Activated CD4-positive, alpha-beta T cell treated with anti-CD3 and anti-CD28 coated beads, Interleukin-2, amount 10 ng/mL, durations not matched to agents 7 days and 5 days (primary cell): ENCODE measurements at places on chromosomes 6 and 20. TPM values are rescaled to one million over a fixed set of nuclear protein-coding genes. Genes with fewer than 3 reads are reported as not detected.

Gene HLA-DQA1
- total RNA-seq, result 5.2 TPM

- no peak for DNase-seq
Measured at GRCh38 chr20:63061771-63062100, 55.0 kb upstream of the BHLHE23 start.

- DNase-seq, result no peak
Measured at GRCh38 chr6:69771158-69771906, 25.5 kb downstream of the LMBRD1 start.

Gene HAO1
- total RNA-seq, result not detected

DNA sequence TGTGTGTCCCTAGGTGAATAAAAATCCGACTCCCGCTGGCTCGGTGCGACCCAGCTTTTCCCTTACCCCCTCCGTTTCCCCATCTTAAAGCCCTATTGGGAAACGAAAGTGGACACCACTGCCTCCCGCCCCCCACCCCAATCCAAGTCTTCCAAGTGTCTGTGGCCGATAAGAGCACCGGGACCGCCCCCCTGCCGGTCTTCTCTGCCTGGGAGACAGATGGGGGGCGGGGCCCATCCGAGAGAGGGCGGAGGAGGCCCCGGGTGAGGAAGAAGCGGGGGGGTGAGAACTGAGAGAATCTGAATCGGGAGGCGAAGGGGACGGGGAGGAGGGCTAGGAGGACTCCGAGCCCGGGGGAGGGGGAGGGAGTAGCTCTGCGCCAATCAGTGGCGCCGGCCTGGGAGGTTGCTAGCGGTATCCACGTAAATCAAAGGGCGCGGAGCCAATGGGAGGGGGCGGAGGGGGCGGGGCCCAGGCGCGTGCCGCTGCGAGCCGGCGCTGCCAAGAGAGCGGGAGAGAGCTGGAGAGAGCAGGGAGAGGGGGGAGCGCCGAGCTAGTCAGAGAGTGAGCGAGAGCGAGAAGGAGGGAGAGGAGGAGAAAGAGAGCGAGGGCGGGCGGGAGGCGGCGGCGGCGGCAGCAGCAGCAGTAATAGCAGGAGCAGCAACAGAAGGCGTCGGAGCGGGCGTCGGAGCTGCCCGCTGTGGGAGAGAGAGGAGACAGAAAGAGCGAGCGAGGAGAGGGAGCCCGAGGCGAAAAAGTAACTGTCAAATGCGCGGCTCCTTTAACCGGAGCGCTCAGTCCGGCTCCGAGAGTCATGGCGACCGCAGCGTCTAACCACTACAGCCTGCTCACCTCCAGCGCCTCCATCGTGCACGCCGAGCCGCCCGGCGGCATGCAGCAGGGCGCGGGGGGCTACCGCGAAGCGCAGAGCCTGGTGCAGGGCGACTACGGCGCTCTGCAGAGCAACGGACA is at the start of gene POU3F2:
POU3F2 (plus strand) TSS at position 515 of the 972 bp plus-strand sequence; CDS start at position 815, 300 bp downstream.
- DNase-seq, result peak; percentile 63

DNA sequence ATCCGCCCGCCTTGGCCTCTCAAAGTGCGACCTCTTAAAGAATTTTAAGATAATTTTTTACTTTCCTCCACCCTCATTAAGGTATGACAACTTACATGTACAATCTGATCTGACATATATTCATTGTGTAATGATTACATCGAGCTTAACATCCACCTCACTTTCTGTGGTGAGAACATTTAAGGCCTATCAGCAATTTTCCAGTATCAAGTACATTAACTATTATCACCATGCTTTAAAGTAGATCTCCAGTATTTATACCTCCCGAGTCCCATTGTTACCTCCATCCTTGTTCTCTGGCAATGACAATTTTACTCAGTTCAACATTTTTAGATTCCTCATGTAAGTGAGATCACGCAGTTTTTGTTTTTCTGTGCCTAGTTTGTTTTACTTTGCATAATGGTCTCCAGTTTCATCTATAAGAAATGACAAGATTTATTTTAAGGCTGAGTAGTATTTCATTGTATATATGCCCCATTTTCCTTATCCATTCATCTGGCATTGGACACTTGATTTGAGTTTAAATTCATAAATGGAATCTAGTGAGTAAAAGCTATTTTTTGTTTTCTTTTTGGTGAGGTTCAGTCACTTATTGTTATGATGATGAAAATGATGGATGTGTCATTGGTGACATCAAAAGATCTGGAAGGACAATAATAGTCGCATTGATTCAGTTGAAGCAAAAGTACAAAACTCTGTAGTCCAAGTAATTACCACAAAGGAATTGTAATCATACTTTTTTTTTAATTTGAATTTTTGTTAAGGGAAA is 87.0 kb downstream of the OR2B2 start:
- no peak for DNase-seq

DNA sequence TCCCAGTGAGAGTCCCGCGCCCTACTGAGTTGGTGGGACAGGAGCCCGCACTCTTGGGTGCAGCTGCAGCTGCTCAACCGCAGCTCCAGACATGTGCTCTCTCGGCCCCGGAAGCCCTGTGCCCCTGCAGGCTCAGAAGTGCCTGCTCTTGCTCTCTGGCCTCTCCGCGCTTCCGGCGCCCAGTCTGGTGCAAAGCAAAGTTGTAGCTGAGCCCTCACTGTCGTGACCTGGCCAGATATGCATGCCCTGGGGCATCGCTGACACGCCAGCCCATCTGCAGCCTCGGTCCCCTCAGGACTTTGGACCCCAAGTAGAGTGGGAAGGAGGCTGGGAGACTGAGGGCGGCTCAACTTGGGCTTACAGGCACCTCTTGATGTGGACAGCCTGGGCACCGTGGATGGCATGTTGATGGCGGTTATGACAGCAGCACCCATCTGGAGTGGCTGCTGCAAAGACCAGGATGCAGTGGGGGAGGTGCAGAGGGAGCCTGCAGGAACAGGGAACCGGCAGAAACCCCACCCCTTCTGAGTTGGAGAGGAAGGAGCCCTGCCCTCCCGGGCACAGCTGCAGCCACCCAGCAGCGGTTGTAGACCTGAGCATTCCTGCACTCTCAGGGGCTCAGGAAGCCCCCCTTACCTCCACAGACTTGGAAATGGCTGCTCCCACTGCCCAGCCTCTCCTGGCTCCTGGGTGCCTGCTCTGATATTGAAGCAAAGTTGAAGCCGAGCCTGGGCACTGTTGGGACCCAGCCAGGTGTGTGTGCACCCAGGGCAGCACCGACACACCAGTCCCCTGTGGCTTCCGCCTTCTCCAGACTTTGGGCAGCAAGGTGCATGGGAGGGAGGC is 462.6 kb downstream of the TBC1D32 start:
- no peak for DNase-seq

Gene JAG1
- 0.15 TPM for total RNA-seq

GRCh38 chr6:40340196-40340595 is 247.0 kb downstream of the LRFN2 start:
- DNase-seq, result no peak

DNA sequence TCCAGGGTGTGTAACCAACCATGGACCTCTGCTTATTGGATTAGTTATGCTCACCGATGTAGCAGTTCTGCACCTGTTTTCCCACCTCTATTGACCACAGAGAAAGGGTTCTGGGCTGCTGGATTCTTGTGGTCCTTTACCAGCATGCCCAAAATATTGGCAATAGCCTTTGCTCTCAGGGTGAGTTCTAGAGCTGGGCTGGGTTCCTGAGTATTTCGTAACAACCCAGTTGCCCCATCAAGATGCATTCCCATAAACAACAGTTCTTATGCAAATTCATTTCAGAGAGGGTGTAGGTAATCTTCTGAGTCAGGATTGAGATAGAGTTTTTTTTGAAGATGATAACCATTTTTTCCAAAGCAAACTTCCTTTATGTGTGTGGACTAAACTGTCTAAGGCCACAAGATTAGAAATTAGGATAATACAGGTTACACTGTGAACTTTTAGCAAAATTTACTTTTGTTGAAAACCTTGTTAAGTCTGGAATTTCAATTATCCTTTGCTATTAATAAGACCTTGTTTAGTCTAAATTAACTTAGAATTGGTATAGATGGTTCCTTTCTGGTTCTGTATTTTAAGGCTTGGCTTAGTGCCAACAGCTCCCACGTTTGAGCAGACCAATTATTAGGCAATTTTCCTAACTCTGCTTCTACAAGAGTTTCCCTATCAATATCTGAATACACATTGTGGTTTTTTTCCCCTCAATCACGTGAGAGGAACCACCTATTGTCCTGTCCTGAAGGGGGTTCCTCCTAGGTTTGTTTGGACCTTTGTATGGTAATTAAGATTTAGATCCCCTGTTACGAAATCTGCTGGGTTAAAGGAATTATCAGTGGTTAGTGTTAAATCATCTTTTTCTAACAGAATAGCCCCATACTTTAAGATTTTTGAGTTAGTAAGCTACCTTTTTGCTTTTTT is 46.1 kb downstream of the TBX18 start:
- DNase-seq, result no peak

GRCh38 chr20:64037498-64038213 is 1.7 kb downstream of the C20orf204 start:
- DNase-seq, result no peak

DNA sequence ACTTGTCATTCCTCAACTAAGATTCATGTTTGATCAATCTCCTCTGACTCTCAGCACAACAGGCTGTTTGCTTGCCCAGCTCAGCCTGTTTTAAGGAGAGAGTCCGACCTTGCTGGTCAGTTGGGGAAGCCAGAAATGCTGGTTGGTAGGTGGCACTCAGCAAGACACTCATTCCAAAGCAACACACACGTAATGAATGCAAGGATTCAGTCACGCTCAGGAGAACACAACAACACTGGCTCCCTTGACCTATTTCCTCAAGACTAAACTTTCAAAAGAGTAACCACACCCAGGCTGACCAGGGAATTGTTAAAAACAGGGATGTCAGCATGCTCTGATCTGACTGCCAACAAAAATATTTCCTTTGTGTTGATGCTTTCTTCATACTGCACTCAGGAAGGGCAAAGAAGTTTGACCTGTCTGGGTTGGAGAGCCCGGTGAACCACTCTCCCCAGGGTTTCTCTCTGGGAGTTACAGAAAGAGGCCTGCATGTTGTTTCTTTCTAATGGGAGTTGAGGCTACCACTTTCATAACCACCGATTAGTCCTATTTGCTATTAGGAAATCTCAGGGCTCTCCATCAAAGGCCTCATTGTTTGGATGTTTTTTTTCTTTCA is 25.6 kb upstream of the PREP start:
- DNase-seq, result no peak

Gene C4A
- 4.2 TPM for total RNA-seq

Gene TFAP2C
- total RNA-seq, result not detected

- DNase-seq, result no peak
Measured at GRCh38 chr20:2132461-2132901, 30.9 kb downstream of the STK35 start.

DNA sequence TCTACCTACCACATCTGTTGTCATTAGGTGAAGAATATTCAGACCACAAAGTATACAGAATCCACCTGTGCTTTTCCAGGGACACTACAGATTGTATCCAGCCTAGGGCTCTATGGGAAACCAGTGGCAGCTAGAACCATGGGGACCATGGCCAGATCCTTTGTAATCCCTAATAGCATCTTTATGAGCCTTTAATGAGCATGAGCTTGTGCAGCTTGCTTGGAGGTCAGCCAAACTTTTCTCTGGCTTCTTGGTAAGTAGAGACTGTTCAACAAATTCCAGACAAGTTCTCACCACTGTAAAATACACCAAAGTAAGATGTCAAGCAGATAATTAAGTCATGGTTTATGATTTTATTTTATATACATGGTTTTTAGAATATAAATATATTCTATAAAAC is 301.6 kb upstream of the ADGRB3 start:
- DNase-seq, result no peak

GRCh38 chr6:53315086-53315724 is 33.5 kb downstream of the ELOVL5 start:
- DNase-seq, result no peak

DNA sequence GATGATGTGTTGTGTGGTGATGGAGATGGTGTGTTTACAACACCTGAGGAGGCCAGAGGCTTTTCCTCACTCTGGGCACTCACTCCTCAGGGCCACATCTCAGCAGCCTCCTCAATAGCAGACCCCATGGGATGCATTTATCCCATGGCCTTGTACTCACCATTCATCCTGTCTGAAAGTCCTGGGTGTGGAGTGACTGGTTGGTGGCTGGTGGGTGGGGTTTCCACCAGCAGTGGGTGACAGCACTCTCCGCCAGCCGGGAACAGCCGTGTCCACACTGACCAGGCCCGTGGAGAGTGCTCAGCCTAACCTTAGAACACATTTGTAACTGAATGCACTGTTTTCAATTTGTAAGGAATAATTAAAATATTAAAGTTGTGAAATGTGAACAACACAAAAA is 163.4 kb upstream of the AFDN start:
- no peak for DNase-seq

GRCh38 chr6:166306378-166307081 is 1.7 kb downstream of the PRR18 start:
- no peak for DNase-seq

DNA sequence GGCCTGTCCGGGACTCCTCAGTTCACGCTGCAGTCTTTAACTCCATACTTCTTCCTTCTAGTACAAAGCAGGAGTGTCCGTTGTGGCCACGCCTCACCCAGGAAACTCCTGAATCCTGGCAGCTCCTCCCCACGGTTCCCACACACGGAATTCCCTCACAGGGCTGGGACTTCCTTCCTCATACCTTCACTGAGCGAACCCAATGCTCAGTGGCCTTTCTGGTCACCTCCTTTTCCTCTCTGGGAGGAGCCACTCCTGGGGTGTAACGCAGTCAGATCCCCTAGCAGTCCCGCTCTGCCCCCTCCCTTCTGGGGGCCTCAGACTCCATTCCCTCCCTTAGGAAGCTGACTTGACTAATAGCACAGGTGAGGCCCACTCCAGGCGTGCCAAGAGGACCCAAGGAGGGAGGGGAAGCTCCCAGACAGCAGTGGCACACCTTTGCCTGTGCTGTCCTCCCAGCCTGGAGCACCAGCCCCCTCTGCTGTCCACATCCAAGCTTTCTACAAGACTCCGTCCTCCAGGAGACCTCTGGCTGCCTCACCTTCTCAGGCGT is at the start of gene SLC52A3:
SLC52A3 (minus strand) TSS at position 75 of the 553 bp plus-strand sequence. CDS start 2,726 bp downstream, outside the sequence.
- no peak for DNase-seq

GRCh38 chr6:128570680-128571063 is 50.3 kb upstream of the PTPRK start:
- no peak for DNase-seq

- DNase-seq, result no peak
Measured at GRCh38 chr20:49891476-49892110, 23.7 kb downstream of the SPATA2 start.

DNA sequence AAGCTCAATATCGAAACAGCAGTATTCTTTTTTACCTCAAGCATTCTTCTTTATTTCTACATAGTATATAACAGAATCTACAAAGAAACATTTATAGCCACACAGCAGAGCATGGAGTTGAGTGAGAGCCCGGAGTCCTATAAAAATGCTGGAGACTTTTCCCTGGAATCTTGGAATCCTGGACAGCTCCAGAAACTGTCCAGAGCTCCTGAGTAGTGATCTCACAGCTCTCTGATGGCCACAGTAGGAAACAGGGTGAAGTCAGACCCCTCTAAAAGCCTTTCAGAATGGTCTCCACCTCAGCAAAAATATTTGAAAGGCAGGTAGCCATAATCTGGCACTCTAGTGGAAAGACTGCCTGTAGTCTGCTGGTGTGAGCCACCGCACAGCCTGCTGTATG is 149.3 kb upstream of the STXBP5 start:
- no peak for DNase-seq

Gene SSTR4
- total RNA-seq, result not detected

- DNase-seq, result no peak
Measured at GRCh38 chr6:66965227-66965626, 1258.2 kb upstream of the EYS start.

- no peak for DNase-seq
Measured at GRCh38 chr20:48302149-48302548, 516.9 kb upstream of the SULF2 start.
